ENCODE measurements at places on chromosomes 5 and 9.

GRCh38 chr5:158470764-158471534 lies 612.0 kb upstream of the CLINT1 start:
- H3K36me3 ChIP-seq = no peaks in the 10 kb centered on the region
- no peak overlapping the region for H3K4me3 ChIP-seq
- DNase-seq = no peak
- H3K27ac ChIP-seq = no peak overlapping the region
- peaks cover 2% of the 10 kb centered on the region for H3K4me1 ChIP-seq
- H3K27me3 ChIP-seq = no peaks in the 10 kb centered on the region

DNA sequence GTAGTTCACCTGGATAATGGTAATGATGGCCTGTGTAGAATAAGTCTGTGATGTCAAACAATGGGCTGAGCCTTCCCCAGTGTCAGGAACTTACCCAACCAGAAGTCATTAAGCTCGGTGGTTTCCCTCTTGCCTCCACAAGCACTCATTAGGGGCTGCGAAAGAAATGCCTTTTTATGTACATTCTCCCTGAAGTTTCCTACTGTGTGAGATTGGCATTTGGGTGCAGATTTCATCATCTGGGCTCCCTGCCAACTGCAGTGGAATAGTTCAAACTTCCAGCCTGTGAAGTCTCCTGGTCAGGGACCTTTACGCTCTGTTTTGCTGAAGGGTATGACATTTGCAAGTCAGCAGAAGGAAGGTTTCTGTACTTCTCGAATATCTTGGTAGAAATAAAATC lies 41.6 kb upstream of the TMEM215 start:
- no peak overlapping the region for H3K27ac ChIP-seq
- H3K4me3 ChIP-seq = no peak overlapping the region
- no peaks in the 10 kb centered on the region for H3K27me3 ChIP-seq
- no peaks in the 10 kb centered on the region for H3K4me1 ChIP-seq

- peaks cover 16% of the 10 kb centered on the region for H3K4me1 ChIP-seq
- H3K4me3 ChIP-seq = no peak overlapping the region
- H3K27ac ChIP-seq = no peak overlapping the region
- peaks cover 78% of the 10 kb centered on the region for H3K36me3 ChIP-seq
Observed at GRCh38 chr5:141543053-141543452, 54.2 kb downstream of the PCDHGC5 start.

DNA sequence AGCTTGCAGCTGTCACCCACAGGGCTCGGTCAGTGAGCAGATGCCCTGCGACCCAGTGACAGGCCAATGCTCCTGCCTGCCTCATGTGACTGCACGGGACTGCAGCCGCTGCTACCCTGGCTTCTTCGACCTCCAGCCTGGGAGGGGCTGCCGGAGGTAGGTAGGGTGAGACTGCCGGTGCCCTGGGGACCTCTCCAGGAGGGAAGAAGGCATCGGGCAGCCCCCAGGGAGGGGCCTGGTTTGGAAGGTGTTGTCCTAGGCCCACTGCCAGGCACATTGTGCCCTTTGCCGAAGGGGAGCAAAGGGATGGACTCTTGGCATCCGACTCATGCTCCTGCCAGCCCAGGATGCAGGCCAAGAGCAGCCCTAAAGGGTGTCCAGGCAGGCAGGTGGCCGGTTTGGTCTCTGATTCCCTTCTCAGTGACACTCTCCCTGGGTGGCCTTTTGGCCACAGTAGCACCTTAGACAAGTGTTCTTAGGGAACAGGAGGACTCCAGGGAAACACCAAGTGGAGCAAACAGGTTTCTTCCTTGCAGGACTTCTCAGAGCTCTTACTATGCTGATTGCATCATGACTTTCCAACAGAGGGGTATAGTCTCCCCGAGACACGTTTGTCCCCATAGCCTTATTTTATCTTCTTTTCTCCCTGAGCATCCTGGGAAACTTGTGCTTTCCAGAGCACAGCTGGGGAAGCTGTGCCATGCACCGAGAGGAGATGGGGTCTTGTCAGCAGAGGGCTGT lies 28.1 kb upstream of the AIF1L start:
- H3K27me3 ChIP-seq = no peaks in the 10 kb centered on the region
- no peaks in the 10 kb centered on the region for H3K36me3 ChIP-seq
- no peak overlapping the region for H3K4me3 ChIP-seq
- DNase-seq = no peak
- no peak overlapping the region for H3K27ac ChIP-seq

- no peaks in the 10 kb centered on the region for H3K36me3 ChIP-seq
- no peaks in the 10 kb centered on the region for H3K27me3 ChIP-seq
- H3K27ac ChIP-seq = no peak overlapping the region
- no peak for DNase-seq
Observed at GRCh38 chr5:108125771-108126511, 256.0 kb downstream of the FBXL17 start.

- peaks cover 85% of the 10 kb centered on the region for H3K36me3 ChIP-seq
- no peak overlapping the region for H3K4me3 ChIP-seq
Observed at GRCh38 chr9:132295181-132295580, 59.6 kb downstream of the SETX start.

DNA sequence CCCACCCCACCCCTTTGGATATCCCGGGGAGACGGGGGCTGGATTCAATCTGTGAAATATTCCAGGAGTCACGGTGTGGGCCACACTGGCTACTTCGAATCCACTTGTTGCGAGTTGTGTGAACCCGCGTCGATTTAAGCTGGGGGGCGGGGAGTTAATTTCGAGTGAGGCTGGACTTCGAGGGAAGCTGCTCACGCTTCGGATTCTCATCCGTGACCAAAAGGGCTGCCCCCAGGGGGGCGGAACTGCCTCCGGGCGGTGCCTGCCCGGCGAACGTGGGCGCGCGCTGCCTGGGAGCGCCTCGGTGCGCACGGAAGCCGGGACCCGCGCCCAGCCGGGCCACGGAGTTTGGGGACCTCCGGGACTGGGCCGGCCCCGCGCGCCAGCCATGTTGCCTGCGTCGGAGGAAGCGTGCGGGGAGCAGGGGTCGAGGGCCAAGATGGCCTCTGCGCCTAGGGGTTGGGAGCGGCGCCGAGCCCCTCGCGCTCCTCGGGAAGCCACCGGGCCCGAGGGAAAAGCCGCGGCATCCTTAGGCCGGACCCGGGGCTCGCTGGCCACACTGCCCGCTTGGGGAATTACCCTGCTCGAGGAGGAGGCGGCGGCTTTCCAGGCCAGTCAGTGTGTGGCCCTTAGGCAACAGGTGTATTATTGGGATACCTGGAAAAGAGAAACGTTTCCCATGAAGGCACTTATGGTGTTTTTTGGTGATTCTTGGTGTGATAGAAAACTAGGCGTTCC lies 975 bp downstream of the OCLN start:
- H3K36me3 ChIP-seq = no peaks in the 10 kb centered on the region
- peaks cover 14% of the 10 kb centered on the region for H3K4me1 ChIP-seq
- DNase-seq = peak; percentile 39
- peak overlapping the region; percentile 75 for H3K4me3 ChIP-seq
- peaks cover 67% of the 10 kb centered on the region for H3K27me3 ChIP-seq

DNA sequence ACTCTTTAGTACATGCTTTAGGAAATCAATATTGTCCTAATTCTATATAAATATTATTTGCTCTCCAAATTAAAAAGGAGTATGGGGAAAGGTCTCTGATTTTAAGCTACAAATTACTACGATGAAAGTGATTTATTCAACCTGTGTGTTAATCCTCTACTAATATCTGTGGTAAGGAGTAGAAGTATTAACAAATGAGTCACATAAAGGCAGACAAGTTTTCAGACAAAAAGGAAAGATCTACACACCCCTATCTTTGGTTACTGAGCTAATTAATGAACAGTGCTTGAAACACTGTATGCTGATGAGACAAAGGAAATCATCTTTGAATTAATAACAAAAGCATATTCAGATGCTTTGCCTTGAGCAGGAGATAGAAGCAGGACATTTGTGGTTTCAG lies 15.9 kb downstream of the LOX start:
- H3K27me3 ChIP-seq = no peaks in the 10 kb centered on the region
- no peak for DNase-seq

GRCh38 chr5:136799806-136800372 lies 434.5 kb upstream of the TRPC7 start:
- no peaks in the 10 kb centered on the region for H3K4me1 ChIP-seq
- no peak overlapping the region for H3K27ac ChIP-seq
- no peaks in the 10 kb centered on the region for H3K36me3 ChIP-seq
- no peak overlapping the region for H3K4me3 ChIP-seq
- no peaks in the 10 kb centered on the region for H3K27me3 ChIP-seq

DNA sequence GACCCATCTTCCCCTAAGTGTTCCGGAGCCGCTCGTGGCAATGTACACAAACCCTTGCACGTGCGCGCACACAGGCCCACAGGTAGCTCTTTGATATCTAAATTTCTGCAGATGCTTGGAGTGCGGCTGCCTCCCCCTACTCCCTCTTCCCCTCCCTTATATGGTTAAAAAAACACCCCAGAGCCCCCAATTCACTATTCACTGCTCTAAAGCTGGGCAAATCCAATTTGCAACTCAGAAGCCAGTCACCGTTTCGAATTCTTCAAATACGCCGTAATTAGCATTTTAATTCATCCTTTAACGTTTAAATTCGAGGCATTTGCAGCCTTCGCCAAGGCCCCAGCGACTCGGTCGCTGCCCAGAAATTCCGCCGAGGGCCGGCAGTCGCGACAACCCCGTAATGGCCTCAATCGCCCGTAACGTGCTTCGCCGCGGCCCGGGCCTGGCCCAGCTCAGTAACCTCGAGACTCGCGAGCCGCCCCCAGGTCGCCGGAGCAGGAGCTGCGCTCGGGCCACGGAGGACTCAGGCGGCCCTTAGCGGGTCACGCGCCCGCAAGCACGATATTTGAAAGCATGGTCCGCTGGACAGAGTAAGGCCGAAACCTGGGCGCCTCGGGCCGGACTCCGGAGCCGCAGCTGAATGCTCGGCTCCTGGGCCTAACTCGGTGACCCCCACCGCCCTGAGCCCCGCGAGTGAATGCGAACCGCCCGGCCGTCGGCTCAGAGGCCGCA lies 1.3 kb downstream of the IRX2 start:
- H3K4me3 ChIP-seq = no peak overlapping the region
- H3K27me3 ChIP-seq = peaks cover 68% of the 10 kb centered on the region
- H3K4me1 ChIP-seq = peaks cover 13% of the 10 kb centered on the region
- H3K27ac ChIP-seq = peak overlapping the region; percentile 78
- no peaks in the 10 kb centered on the region for H3K36me3 ChIP-seq

GRCh38 chr5:137822158-137822764 lies 45.4 kb upstream of the MYOT start:
- H3K27ac ChIP-seq = no peak overlapping the region
- H3K4me3 ChIP-seq = no peak overlapping the region
- no peaks in the 10 kb centered on the region for H3K4me1 ChIP-seq
- DNase-seq = no peak

DNA sequence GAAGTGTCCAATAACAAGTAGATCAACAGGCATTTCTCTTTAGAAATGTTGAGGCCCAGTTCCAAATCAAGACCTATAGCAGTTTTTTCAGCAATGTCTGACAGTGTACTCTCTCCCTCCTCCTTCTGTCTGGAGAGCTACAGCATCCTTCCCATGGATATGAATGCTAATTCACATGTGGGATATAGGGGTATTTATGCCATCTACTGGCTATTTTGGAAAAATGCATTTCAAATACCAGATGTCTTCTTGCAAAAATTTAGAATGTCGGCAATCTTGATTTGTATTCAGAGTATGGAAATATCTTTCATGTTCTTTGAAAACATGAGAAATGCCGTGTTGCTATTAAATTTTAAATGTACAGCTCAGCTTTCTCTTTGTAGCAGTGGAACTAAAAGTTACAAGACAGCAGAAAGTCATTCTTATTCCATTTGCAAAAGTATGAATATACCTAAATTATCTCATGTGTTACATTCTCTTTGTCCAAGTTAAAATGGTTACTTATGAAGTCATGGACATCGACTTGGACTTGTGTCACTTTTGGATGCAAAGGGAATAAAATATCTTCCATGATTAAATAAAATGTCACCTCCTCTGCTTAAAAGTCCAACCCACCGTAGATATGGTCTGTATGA lies 647.8 kb downstream of the TAF11L14 start:
- no peaks in the 10 kb centered on the region for H3K27me3 ChIP-seq
- DNase-seq = no peak
- H3K4me1 ChIP-seq = no peaks in the 10 kb centered on the region
- no peak overlapping the region for H3K4me3 ChIP-seq

DNA sequence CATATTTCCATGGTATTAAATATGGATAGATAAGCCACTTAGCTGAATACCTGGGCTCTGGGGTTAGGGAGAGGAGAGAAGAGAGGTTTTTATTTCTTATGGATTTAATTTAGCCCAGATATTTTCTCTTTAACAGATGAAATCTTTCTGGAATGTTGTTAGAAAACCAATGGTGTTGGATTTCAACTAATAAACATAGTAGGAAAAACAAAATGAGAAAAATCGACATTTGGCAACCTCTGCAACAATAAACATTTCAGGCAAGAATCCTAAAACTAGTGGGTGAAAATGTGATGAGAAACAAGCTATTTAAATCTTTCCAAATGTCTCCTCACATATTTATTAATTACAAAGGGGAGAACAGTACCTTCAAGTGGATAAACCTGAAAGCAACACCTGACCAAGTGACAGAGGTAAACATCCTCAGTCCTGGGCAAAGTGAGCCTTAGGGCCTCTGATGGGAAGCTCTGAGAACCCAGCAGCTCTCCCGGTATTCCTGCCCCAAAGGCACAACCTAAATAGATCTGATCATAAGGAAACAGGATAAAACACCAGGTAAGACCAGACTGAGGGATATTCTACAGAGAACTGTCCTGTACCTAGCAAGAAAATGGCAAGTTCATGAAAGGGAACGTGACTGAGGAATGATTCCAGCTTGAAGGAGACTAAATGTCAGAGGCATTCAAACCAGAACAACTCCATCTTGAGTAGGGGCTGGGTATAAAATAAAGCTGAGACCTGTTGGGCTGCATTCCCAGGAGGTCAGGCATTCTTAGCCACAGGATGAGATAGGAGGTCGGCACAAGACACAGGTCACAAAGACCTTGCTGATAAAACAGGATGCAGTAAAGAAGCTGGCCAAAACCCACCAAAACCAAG lies 163.7 kb downstream of the ESM1 start:
- no peak for DNase-seq
- H3K36me3 ChIP-seq = no peaks in the 10 kb centered on the region
- H3K27ac ChIP-seq = no peak overlapping the region
- H3K4me1 ChIP-seq = no peaks in the 10 kb centered on the region
- H3K4me3 ChIP-seq = no peak overlapping the region
- H3K27me3 ChIP-seq = no peaks in the 10 kb centered on the region

DNA sequence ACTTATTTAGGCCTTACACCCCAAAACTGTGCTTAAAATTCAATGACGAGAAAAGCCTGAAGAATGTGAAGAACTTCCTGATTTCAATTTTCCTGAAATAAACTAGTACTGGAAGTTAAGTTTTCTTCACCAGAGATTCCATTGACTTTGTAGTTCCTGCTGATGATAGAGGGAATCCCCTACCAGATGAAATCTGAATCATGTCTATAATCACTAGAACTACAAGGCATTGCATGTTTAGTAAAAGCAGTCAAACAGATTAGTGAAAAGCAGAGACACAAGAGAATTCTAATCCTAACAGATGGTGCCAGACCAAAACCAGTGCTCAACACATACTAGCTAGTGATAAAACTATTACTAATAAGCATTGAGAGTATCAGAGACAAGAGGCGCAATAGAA lies 130.0 kb downstream of the PDE4D start:
- H3K36me3 ChIP-seq = no peaks in the 10 kb centered on the region
- peaks cover 22% of the 10 kb centered on the region for H3K4me1 ChIP-seq
- H3K27me3 ChIP-seq = peaks cover 38% of the 10 kb centered on the region
- no peak for DNase-seq
- H3K4me3 ChIP-seq = no peak overlapping the region

GRCh38 chr5:95839658-95840057 lies 17.1 kb upstream of the GLRX start:
- no peak overlapping the region for H3K4me3 ChIP-seq
- no peak for DNase-seq
- H3K4me1 ChIP-seq = peaks cover 46% of the 10 kb centered on the region
- H3K27ac ChIP-seq = no peak overlapping the region
- H3K36me3 ChIP-seq = no peaks in the 10 kb centered on the region
- H3K27me3 ChIP-seq = no peaks in the 10 kb centered on the region
